ENCODE measurements at places on chromosomes 6 and 20.
A peak's percentile ranks its signal among the peaks of the same experiment; 100 is the strongest.

GRCh38 chr6:5466281-5467136 lies 205.2 kb downstream of the FARS2 start:
- DNase-seq: no peak

DNA sequence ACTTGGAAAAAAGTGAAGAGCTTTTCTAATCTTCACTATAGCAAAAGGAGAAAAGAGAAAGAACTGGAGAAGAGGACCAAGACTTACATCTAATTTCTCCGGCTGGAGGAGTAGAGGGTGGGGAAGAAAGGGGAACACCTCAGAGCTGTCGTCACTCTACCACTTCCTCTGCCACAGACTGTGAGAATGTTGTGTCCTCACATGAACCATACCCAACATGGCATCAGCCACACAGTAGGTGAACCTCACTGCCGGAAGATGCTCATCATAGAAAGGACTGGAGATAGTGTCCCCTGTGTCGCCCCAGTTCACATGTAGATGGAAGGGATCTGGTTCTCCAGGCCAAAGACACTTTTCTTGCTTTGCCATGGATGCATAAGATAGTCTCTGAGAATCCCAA lies 604.4 kb upstream of the NOX3 start:
- no peak for DNase-seq

DNA sequence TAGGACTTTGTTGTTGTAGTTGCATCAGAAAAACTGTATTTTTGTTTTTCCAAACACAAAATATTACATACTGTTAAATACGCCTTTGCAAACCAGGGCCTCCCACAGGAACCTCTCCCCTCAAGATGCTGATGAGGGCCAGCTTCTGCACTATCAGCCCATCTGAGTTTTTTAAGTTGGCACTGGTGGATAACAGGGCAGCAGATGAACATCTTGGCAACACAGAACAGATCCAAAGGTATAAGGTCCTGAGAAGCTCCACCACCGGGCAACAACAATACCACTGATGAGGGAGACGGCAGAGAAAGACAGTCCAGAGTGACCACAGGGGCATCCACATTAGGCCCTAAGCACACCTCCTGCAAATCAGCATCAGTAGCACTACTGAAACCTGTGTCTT lies 177.7 kb downstream of the DLL1 start:
- DNase-seq: no peak

- no peak for DNase-seq
Measured at GRCh38 chr6:30814146-30815040, 69.9 kb upstream of the DDR1 start.

DNA sequence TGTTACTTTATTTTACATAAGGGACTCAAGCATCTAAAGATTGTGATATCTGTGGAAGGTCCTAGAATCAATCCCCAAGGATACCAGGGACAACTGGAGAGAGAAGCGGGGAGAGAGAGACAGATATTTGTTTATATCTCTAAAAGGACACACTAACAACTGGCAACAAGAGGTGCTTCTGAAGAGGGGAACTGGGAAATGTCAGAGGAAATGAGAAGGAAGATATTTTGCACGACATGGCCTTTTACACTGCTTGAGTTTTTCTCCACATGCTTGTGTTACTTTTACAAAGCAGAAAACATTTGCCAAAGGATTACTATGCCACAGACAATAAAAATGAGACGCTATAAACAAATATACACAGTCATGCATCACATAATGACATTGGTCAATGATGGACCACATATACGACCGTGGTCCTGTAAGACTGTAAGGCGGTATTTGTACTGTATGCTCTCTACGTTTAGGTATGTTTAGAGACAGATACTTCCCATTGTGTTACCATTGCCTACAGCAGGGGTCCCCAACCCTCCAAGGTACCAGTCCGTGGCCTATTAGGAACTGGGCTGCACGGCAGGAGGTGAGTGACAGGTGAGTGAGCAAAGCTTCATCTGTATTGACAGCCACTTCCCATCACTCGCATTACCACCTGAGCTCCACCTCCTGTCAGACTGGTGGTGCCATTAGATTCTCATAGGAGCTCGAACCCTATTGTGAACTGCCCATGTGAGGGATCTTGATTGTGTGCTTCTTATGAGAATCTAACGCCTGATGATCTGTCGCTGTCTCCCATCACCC lies 64.6 kb upstream of the PTPN1 start:
- no peak for DNase-seq

GRCh38 chr20:4160761-4161305 lies 145.5 kb upstream of the RNF24 start:
- no peak for DNase-seq

DNA sequence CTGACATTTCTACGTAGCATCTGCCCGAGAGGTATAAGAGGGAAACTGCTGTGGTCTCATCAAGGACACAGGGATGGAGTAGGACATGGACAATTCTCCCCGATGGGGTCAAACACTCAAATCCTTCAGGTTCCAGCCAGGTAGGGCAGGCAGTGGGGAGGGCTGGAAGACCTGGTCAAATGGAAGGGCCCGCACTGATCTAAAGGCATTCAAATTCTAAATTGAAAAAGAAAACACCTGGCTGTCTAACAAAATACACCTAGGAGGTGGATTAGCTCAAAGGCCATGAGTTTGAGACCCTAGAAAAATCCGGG lies 8.2 kb downstream of the DUSP15 start:
- DNase-seq: no peak

- DNase-seq: no peak
Measured at GRCh38 chr6:65955034-65955433, 248.0 kb upstream of the EYS start.

DNA sequence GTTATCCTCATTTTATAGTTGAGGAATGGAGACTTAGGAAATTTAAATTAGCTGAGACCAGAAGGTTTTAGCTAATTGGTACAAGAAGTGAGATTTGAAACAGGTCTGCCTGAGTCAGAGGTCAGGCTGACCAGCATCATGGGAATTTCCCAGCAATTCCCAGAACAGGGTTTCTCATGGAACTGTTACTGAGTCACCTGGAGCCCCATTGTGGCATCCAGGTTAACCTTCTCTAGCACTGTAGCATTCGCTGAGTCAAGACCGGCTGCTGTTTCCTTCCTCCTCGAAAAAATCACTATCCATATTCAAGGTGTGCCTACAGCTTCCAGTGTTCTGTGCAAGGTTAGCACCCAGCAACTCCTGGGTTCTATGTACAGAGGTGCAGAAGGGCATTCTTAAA lies 238.0 kb upstream of the MAN1A1 start:
- no peak for DNase-seq

GRCh38 chr6:5941188-5941587 lies 65.5 kb downstream of the NRN1 start:
- DNase-seq: no peak

GRCh38 chr6:90619221-90619620 lies 32.3 kb upstream of the MAP3K7 start:
- DNase-seq: no peak

GRCh38 chr6:88492241-88492640 lies 326.1 kb upstream of the CNR1 start:
- DNase-seq: no peak

GRCh38 chr20:62861726-62862336 lies at the start of gene TCFL5:
TCFL5 (minus strand) TSS chr20:62861822; CDS start chr20:62861670, 152 bp downstream.
- peak; percentile 57 for DNase-seq

- no peak for DNase-seq
Measured at GRCh38 chr20:11776687-11777086, 141.0 kb upstream of the BTBD3 start.

DNA sequence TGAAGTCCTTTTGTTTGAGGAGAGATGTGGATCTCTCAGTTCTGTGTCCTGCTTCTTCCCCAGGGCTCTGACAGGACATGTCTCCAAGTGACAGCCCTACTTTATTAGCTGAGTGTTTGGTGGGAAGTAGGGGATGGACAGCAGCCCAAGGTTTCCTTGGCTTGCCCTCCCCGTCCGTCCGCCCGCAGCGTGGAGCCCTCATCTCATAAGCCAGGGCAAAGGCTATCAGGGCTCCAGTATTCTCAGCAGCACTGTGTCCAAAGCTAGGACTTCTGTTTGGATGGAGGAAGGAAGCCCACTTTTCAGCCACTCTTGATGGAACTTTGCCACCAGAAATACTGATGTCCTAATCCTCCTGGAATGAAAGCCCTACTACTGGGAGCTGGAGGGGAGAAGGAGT lies 13.6 kb downstream of the CDC5L start:
- DNase-seq: no peak

- DNase-seq: no peak
Measured at GRCh38 chr6:13523826-13524622, 36.6 kb upstream of the GFOD1 start.

- DNase-seq: no peak
Measured at GRCh38 chr6:28134015-28134414, 7.7 kb upstream of the ZKSCAN8 start.

DNA sequence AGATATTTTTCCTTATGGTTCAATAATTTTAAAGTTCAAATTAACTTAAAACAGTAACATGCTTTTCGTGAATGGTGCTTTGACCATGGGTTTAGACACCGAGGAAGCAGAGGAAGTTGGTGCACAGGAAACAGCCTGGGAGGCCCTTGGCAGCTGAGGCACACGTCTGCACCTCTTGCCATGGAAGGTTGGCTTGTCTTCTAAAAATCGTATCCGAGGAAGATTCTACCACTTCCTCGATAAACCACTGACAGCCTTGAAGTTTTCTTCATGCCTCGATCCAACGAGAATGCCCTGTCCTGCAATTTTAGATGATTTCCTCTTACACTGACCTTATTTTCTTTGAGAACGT lies 12.2 kb downstream of the DLL1 start:
- no peak for DNase-seq

DNA sequence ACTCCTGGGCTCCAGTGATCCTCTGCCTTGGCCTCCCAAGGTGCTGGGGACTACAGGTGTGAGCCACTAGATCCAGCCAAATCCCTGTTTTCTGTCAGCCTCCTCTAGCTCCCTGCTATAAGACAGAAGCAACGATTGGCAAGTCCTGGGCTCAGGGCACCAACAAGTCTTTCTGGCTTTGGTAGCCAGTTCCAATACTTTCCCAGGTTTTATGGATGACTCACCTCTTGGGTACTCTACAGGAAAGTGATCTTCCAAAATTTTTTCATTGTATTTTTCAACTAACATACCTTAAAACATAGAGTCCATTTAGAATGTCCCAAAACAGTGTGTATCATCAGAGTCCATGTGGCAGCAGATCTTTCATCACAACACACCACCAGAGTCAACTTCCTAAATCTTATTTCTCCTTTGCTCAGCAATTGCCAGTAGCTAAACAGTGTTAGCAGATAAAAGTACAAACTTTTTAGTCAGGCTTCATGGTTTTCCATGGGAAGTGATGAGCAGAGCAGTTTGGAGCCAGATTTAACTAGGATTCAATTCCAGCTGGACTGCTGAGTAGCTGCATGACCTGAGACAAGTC lies 13.3 kb downstream of the GABBR1 start:
- no peak for DNase-seq

DNA sequence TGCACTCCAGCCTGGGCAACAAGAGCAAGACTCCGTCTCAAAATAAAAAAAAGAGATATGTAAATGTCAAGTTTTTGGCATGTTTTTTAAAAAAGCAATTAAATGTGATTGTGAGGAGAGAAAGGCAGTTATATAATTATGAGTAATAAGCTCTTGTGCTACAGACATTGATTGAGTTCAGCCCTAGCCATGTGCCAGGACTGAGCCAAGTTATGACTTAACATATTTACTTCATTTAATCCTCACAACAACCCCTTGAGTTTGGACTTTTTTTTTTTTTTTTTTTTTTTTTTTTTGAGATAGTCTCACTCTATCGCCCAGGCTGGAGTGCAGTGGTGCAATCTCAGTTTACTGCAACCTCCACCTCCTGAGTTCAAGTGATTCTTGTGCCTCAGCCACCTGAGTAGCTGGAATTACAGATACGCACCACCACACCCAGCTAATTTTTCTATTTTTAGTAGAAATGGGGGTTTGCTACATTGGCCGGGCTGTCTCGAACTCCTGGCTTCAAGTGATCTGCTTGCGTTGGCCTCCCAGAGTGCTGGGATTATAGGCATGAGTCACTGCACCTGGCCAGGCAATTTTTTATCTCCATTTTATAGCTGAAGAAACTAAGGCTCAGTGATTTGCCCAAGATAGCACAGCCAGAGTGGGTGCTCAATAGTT lies 15.0 kb upstream of the CSE1L start:
- DNase-seq: no peak

DNA sequence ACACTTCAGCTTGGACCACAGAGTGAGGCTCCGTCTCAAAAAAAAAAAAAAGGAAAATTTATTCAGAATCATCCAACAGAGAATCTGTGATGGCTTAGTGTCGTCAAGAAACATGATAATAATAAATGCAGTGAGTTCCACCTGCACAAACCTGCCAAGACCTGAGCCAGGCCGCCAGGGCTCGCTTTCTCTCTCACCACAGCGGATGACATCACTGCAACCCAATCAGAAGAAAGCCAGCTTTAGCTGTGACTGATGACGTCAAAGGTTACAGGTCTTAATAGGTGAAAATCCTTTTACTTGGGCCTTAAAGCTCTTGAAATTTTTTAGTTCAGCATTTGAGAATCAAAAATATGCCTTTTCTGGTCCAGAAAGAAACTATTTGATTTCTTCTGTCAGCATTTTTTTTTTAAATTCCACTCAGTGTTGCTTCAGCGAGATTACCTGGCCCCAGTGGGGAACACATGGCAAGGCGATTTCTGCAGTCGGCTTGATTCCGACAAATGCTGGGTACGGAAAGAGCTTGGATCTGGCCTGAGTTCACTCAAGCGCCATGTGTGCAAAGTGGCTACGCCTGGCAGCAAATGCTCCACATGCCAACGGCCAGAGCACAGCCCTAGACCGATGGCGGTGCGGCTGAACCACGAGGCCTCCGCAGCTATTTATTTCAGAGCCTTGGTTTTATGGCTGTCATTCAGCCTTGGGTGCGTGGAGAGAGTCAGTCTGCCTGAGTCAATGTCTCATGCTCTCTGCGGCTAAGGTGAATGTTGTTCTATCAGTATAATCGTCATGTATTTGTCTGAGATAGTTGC lies 105.7 kb upstream of the QKI start:
- no peak for DNase-seq

DNA sequence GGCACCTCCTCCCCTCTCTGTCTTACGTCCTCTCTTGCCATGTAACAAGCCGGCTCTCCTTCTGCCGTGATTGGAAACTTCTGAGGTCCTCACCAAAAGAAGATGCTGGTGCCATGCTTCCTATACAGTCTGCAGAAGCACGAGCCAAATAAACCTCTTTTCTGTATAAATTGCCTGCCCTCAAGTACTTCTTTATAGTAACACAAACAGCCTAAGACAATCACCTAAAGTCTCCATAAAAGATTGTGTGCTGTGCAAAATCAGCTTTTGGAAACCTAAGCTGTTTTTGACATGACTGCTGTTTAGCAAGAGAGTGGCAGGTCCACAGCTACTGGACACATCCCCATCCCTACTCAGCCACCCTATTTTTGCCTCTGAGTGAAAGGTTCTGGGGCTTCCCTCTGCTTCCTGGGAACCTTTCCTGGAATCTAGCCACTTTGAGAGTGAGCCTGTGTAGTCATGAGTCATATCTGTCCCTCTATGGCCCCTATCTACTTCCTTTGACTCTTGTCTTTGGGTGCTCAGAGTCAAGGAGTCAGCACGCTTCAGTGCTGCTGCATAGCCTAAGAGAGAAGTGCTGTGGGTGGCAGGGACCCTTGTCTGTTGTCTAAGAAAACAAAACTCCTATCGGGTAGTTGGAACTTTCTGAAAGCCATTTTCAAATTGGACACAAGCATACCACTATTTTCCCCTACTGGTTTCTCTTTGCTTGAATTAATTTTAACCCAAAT lies 110.0 kb downstream of the PPP1R14C start:
- DNase-seq: no peak

Measured in AG09319 (cell line).